ENCODE measurements at places on chromosomes 5 and 9.

DNA sequence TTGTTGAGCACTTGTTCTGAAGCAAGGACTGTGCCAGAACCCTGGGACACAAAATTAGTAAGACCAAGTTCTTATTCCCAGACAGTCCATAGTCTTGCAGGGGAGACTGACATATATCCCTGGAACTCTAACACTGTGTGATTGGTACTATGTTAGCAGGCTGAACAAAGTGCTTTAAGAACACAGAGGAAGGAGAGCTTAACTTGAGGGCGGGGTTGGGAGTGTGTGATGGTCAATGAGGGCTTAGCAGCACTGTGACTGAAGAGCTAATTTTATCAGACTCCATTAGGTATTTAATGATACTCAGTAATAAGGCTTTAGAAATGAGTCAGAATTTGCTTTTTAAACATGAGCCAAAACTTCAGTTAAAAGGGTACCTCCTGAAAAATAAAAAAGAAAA, 14.9 kb upstream of the SPATA24 start:
- no peak for DNase-seq

- DNase-seq, result no peak
These were observed 116.1 kb downstream of the TMEM174 start for GRCh38 chr5:73288803-73289720.

- DNase-seq, result no peak
These were observed 50.4 kb upstream of the CDK5RAP2 start for GRCh38 chr9:120630333-120630732.

DNA sequence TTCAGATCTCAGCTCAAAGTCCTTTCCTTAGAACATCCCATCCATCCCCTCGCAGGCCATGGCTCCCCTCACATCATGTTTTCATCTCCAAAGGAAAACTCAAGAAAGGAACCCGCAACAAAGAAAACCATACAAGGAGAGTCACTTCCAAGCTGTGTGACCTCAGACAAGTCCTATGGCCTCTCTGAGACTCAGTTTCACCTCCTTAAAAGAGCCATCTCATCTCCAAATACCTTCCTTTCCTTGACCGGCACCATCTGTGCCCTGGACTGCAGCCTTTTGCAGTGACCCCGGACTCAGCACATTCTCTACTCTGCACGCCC, 10.7 kb downstream of the CORO2A start:
- no peak for DNase-seq

DNA sequence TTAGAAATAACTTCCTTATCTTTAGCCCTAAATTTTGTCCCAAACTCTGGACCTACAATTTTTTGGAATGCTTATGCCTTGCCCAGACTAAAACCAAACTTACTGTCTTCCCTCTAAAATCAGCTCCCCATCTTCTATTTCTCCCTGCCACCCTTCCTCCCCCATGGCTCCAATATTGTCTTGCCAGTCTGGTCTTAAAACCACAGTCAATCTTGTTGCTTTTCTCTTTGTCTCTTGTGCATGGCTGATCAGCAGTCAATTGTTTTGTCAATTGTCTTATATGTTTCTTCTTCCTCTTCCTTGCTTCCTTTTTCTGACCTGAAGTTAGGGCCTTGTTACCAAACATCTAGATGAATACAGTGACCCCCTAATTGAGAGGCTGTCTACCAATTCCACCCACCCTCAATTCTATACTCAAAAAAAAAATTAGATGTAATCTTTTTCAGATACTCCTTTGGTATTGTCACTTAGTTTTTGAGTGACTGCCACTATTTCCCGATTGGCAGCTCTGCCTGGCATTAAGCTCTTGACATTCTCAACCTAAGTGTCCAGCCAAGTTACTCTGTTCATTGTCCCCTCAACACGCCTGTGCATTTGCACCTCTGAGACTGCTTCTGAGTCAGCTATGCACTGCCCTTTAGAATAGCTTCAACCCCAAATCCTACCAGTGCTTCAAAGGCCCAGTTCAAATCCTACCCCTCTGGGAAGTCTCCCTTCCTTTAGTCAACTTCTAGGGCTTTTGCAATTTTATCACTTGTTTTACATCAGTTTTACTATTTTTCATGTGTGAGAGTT, 2.5 kb downstream of the PDCD1LG2 start:
- no peak for DNase-seq

- DNase-seq, result no peak
These were observed 1853.3 kb downstream of the EFNA5 start for GRCh38 chr5:105817416-105817815.

GRCh38 chr9:18361646-18362045, 112.3 kb upstream of the ADAMTSL1 start:
- DNase-seq, result no peak

DNA sequence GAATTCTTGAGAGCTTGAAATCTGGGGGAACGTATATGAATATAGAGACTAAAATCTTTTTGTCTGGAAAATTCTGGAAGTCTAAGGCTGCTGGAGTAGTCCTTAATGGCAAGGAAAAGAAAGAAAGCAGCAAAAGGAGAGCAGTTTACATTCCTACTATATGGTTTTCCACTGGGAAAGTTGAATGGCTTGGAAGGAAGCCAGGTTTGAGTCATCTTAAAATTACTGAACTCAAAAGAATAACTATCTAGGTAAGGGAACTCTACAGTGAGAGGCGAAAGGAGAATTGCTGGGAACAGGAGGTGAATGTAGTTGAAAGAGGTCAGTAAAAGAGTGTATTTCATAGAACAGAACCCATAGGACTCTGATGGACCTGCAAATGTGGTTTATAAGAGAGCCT, 258.1 kb upstream of the EDIL3 start:
- DNase-seq, result peak; percentile 53

- DNase-seq, result no peak
These were observed 184.9 kb downstream of the SMC2 start for GRCh38 chr9:104278929-104279496.

DNA sequence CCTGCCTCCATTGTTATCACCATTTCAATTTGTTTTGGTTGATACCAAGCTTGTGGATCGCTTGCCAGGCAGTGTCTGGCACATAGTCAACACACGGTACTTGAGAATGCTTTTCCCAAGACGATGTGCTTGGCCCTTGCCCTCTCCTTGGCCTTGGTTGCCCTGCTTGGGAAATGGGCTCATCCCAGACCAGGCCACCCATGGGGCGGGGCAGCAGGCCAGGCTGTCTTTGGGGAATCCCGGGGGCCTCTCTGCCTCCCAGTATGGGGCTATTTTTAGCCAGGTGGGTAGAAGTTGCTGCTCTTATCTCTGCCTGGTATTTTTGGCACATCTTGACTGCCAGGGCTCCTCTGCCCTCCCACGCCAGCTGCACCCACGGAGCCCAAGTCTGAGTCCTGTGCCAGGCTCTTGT, 49.9 kb downstream of the LMX1B start:
- DNase-seq, result peak; percentile 65

DNA sequence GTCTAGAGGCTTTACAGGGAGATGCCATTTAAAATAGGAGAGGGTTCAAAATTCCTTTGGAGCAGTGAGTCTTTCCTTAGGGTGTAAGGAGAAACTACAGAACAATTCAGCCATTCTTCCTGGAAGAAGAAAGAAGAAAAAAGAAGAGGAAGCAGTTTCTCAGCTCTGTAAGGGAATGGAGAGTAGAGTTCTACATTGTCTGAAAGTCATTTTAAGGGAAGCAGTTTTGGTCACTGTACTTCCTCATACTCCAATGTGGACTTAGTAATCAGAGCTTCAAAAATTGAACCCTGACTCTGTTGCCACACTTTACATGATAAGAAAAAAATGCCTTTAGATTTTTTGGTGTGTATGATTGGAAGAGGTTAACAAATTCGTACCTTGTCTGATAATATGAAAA, 122.4 kb downstream of the LRRC70 start:
- DNase-seq, result no peak

GRCh38 chr5:134637116-134637721, 4.6 kb upstream of the SAR1B start:
- DNase-seq, result no peak

DNA sequence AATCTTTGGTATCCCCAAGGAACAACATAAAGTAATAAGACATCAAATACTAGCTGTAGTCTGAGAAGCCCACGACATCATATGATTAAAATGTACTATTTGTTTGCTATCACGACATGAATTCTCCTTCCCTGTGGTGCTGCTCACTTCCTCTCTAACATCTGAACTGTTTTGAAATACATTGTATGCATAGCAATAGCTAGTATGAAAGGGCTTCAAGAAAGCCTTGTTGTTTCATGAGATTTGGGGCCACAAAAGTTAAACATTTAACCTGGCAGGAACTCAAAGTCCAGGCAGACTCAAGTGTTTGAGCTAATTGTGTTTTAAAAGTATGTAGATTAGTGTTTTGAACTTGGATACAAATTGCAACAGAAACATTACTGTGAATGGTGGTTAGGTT, 237.4 kb upstream of the PTGER4 start:
- no peak for DNase-seq

- no peak for DNase-seq
These were observed 11.7 kb downstream of the MTREX start for GRCh38 chr5:55319491-55319890.

DNA sequence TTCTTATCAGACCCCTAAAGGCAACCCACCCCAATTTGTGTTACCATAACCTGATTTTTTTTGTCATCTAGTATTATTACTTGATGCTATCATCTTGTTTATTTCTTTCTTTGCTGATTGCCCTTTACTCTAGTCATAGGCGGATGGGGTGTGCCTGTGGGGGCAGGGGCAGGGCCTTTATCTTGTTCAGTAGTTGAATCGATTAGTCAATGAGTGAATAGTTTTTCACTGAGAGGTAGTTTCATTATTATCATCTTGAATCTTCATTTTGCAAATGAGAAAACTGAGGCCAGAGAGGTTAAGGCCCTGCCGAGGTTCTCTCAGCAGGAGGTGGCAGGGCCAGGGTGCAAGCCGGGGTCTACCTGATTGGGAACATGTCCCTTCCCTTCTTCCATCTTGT, 9.4 kb upstream of the GM2A start:
- DNase-seq, result no peak

DNA sequence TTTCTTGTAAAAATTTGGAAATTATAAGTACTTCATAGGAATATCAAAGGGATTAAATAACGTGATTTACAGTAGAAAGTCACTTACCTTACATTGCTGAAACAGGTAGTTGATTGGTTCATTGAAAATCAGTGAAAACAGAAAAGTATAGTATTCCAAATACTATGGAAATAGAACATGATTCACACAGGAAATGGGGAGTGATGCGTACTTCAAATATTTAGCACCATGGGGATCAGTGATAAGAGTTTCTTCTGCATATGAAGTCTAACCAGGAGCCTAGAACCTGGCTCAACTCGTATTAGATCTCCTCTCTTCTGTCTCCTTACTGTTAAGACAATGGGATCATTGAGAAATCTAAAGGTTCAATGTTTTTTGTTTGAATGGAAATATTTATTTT, 133.3 kb downstream of the FAM174A start:
- DNase-seq, result peak; percentile 64

DNA sequence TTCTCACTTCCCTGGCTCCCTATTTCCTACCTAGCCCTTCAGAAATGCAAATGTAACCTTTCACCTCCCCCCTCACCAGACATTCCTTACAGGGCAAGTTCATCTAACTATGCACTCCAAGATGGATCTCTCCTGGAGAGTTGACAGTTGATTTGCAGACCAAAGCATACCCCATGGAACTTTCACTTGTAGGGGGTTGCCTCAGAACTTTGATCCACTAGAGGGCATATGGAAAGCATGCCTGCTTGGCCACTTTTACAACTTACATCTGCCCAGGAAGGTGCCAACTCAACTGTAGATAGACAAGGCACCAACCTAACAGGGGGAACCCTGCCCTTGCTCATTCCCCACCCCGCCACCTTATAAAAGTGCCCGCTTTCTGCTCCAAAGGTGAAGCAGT, 187.8 kb downstream of the NXNL2 start:
- peak; percentile 54 for DNase-seq

DNA sequence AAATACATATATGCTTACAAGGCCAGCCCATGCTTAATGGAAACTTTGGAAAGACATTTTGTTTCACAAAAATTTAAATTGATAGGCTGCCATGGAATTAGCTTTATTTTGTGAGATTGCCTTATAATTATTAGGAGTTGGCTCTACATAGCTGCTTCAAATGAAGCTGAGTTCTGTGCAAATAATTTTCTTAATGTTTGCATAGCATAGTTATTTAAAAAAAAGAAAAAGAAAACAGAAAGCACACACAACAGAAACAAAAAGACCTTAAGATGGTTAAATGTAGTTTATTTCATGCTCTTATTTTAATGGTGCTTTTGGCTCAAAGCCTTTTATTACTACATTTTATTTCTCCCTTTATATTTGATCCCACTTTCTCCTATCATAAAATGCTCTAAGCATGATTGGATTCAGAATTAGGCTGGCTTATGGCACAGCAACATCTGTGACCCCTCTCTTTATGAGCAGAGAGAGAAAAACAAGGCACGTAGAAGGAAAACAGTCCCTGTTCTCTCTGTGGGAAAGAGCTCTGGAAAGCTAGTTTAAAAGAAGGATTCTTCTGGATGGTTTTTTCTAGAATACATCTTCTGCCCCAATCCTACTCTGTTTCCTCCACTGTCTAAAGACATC, 530.5 kb downstream of the NTRK2 start:
- no peak for DNase-seq

- DNase-seq, result no peak
These were observed 24.4 kb downstream of the MLLT3 start for GRCh38 chr9:20597862-20598261.

DNA sequence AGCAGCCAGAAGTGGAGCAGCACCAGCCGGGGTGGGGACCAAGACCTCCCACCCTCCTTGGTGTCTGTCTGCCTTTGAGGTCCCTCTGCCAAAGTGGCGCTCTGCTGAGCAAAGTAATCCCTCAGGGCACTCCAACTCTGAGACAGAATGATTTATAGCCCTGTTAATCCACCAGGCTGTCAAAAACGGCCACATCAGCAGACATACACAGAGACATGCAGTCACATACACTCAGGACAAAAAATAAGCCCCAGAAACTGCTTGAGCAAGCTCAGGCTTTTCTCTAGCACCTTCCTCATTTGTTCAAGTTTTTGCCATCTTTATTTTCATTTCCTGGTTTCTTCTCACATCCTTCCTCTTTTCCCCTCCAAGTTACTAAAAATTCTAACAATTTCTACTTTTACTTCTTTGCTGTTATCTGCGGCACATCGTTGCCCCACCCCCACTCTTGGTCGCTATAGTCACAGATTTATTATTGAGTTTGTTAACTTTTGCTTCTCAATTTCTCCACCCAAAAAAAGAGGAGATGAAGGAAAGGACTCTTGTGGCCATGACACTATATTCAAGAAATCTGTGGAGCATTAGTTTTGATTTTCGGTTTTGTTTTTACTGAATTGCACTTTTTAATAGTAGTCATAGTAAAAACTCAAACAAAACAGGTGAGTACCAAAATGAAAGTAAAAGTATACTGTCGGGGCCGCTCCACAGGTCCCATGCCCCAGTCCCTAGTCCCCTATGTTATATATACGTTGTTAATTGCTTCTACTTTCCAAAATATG, 17.4 kb upstream of the ADRB2 start:
- no peak for DNase-seq
